Non-pigmented ciliary epithelial cell (primary cell): ENCODE measurements at places on chromosomes 1 and 21.

- peak; percentile 32 for DNase-seq
Measured at GRCh38 chr1:193264313-193265065, 78.1 kb upstream of the B3GALT2 start.

DNA sequence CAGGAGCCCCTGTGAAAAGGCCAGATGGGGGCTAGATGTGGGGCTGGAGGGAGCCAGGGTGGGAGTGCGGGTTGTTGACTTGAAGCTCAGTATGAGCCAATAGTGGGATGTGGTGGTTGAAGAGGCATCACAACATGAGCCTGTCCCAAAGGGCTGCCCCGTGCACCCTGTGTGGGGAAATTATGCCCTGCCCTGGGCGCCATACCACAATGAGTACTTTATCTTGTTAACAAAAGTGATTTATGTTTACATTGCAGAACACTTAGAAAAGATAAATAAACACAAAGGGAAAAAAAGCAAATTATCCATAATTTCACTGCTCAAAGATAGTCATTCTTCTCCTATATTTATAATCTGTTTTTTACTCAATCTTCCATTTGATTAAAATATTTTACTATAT lies 1.6 kb upstream of the NFASC start:
- DNase-seq = no peak

DNA sequence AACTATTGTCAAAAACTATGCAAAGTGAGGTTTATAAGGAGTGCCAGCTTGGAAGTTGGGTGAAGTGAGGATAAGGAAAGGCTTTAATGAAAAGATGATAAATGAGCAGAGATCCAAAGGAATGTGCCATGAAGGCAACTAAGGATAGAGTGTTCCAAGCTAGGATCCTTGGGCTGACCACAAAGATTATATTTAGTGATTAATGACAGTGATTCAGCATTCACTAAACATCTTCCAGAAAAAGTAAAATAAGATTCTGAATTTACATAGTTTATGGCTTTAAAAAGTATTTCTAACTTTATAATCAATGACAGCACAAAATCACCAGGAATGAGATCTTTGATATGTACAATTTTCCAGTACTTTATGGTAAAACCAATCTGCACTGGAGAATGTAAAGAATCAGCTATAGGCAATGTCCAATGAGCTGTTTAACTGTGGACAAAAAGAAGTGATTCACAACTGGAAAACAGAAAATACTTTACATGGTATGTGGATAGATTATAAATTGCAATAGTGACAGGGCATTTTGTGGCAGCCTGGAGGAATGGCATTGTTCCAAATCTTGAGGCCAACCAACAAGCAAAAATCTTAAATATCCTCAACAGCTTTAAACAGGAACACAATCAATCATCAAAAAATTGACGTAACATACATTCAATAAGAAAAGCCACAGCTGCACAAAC lies 91.2 kb upstream of the KCTD3 start:
- peak; percentile 48 for DNase-seq

DNA sequence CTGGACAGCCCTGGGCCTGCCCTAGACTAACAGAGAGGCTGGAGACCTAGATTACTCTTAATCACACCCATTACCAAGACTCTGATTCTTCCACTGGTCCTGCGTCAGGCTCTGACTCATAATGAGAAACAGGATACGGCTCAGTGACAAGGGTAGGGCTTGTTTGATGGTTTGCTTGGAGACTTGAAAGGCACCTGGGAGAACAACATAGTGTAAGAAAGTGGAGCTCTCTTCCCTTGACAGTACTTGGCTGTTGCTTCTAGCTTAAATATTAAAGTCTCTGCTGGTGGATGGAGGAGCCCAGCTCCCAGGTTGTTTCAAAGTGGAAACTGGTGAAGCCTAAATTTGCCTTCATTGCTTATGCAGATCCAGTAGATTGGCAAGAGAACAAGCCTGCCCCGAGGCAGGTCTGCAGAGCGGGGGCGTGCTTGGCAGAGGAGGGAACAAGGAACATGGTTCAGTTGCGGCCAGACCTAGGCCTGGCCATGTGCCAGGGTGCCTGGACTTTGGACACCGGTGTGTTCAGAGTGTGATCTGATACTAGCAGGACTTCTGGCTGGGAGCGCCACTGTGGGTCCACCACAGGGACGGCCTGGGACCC lies 480.6 kb downstream of the CAMTA1 start:
- peak; percentile 59 for DNase-seq

- DNase-seq = peak; percentile 13
Measured at GRCh38 chr1:165376041-165376810, 19.7 kb upstream of the LMX1A start.

DNA sequence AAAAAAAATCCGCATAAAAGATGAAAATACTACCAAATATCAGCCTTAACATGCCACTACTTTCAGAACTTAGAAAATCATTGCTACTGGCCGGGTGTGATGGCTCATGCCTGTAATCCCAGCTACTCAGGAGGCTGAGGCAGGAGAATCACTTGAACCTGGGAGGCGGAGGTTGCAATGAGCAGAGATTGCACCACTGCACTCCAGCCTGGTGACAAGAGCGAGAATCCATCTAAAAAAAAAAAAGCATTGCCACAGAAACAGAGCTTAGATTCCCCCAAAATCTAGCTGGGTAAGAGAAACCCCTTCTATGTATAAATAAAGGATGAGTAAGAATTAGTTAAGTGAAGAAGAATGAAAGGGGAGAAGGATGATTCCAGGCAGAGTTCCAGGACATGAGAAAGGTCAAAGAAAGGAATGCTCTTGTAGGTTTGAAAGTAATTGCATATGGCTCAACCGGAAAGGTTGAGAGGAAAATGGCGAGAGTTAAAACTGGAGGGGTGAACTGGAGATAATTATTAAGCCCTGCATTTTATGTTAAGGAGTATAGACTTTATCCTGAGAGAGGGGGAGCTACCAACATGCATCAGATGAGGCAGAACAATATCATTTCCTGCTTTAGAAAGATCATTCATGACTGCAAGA lies 19.7 kb upstream of the NRDC start:
- DNase-seq = peak; percentile 76

DNA sequence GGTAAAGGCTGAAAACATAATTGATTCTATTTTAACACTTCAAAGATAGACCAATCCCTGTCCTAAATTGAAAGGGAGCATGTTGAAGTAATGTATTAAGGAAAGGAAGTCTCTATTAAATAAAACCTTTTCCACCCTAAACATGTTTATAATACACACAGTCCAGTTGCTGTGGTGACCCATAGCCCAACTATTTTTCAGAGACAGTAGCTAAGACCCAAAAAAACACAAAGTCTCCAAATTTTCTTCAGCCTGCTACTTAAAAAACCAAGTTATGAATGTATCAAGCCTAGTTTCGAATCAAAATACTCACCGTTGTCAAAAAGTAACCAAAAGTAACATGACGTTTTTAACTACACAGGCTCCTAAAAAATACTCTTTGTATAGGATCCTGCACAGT lies 1.6 kb downstream of the ELK4 start:
- DNase-seq = no peak

DNA sequence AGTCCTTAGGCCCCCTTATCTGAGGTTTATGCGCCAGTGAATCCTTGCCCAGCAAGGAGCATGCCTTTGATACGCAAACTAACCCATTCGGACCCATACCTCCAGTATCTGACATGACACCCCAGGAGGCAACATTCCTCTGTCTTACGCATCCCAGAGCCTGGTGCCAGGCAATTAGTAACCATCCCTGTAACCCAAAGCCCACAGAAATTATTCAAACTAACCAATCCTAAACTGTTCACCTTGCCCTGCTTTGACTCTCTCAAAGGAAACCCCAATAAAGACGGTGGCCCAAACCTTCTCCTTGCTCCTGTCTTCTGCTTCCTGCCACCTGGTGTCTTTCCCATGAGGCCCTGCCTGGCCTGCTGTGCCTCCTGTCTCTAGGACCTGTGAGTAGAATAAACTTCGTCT lies 36.4 kb downstream of the ZNF496 start:
- peak; percentile 50 for DNase-seq

DNA sequence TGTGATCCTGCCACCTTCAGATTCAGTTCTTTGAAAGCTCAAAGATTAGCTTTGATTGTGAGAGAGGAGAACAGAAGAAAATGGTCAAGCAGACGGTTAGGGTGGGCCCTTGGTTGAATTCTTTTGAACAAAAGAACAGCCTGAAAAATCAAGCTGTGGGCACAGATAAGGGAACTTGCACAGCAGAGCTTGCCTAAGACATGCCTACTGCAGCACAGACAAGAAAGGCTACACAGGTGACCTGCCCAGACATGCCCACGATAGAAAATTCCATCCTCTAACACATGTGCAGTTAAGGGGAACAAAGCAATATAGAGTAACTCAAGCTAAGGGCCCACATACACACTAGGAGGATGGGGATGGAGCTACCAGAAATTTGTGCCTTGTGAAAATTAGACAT lies 512.5 kb upstream of the LRRC7 start:
- DNase-seq = no peak

GRCh38 chr1:186304982-186305949 lies 69.8 kb downstream of the TPR start:
- DNase-seq = no peak

GRCh38 chr1:37752583-37753471 lies 12.1 kb downstream of the EPHA10 start:
- DNase-seq = no peak

- no peak for DNase-seq
Measured at GRCh38 chr1:164746632-164747031, 187.6 kb downstream of the PBX1 start.

GRCh38 chr1:80542231-80542630 lies 1258.5 kb upstream of the ADGRL2 start:
- DNase-seq = peak; percentile 24

GRCh38 chr1:116743535-116743934 lies 10.7 kb upstream of the CD2 start:
- no peak for DNase-seq

DNA sequence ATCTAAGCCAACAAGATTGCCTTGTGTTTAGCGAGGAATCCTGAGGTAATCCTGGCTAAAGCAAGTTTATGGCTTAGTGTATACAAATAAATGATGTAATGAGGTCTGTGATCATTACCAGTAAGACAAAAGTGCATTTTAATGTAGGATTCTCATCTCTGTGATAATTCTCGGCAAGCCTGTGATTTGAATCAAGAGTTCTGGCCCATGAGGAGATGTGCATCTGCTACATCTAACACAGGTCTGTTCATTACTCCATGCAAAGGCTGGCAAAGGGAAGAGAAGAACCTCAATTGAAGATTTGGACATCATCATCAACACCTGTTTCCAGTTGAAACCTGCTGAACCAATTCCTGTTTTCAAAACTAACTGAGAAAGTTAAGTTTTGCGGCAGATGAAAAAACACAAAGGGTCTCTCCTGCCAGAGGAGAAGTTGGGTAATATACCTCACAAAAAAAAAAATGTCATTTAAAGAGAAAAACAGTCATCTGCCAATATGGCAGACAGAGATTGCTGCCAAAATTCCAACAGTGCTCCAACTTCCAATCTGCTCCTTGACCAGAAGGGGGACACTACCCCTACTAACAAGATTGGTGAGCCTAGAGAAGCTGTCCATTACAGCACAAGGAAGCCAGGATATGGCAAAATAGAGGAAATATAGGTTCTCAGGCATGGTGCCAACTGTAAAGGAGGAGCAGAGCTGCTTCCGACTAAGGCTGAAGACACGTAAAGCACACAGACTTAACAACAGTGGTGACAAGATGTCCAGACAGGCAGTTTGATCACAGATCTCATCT lies 453.7 kb downstream of the TTLL7 start:
- no peak for DNase-seq

- no peak for DNase-seq
Measured at GRCh38 chr21:15390049-15390448, 325.2 kb upstream of the NRIP1 start.

GRCh38 chr1:230866171-230867070 lies 1.9 kb downstream of the C1orf198 start:
- DNase-seq = no peak

- DNase-seq = no peak
Measured at GRCh38 chr1:220527279-220527907, 543 bp upstream of the MARK1 start.

GRCh38 chr1:2439369-2439768 lies 27.0 kb upstream of the PEX10 start:
- no peak for DNase-seq

DNA sequence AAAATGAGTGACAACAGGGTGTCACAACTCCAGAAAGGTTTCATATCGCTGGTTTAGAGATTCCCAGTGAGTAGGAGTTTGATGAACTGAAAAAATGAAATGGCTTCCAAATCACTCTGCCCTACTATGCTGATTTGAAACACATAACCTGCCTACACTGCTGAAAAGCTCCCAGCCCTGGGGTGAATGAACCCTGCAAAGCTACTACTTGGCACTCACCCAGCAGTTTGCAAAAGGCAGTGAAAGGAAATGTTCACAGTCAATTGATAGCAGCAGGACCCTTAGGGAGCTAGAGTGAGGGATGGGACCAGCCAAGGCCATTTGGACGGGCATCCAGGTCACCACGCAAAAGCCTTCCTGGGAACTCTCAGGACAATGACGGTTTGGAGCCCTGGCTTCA lies 44.4 kb upstream of the SRP9 start:
- DNase-seq = no peak

- DNase-seq = no peak
Measured at GRCh38 chr1:66088787-66089186, 296.1 kb downstream of the PDE4B start.

- DNase-seq = no peak
Measured at GRCh38 chr1:175536369-175536768, 207.0 kb downstream of the TNR start.

- DNase-seq = no peak
Measured at GRCh38 chr21:44267655-44268142, 6.0 kb upstream of the DNMT3L start.

- no peak for DNase-seq
Measured at GRCh38 chr1:177928194-177928593, 41.7 kb downstream of the SEC16B start.

- DNase-seq = no peak
Measured at GRCh38 chr1:201712387-201713085, 116.4 kb upstream of the IPO9 start.

DNA sequence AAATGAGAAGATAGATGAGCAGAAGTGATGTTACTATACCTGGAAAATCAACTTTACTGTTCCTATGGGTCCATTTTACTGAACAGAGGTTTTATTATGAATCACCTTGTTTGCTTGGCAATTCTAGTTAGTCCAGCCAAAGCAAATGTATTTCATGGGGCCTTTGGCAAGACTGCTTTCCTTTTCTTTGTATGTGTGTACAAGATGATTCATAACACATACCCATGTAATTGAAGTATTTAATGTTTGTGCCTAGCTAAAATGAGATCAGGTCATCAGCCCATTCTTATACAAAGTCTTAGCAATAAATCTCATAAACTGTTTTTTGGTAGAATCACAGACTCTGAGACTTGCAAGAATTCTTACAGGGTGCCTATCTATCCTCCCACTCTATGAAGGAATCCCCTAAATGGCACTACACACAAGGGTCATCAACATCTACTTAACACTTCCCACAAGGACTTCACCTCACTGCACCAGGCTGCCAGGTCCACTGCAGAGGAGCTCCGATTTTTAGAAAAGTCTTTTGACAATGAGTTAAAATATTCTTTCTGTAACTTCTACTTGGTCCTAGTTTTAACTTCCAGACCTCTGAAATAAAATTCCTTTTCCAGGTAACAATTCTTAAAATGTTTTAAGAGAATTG lies 58.5 kb downstream of the LPAR3 start:
- DNase-seq = peak; percentile 34

GRCh38 chr1:203555511-203556046 lies 61.6 kb downstream of the OPTC start:
- no peak for DNase-seq
